ENCODE measurements at places on chromosomes 16 and 17.

DNA sequence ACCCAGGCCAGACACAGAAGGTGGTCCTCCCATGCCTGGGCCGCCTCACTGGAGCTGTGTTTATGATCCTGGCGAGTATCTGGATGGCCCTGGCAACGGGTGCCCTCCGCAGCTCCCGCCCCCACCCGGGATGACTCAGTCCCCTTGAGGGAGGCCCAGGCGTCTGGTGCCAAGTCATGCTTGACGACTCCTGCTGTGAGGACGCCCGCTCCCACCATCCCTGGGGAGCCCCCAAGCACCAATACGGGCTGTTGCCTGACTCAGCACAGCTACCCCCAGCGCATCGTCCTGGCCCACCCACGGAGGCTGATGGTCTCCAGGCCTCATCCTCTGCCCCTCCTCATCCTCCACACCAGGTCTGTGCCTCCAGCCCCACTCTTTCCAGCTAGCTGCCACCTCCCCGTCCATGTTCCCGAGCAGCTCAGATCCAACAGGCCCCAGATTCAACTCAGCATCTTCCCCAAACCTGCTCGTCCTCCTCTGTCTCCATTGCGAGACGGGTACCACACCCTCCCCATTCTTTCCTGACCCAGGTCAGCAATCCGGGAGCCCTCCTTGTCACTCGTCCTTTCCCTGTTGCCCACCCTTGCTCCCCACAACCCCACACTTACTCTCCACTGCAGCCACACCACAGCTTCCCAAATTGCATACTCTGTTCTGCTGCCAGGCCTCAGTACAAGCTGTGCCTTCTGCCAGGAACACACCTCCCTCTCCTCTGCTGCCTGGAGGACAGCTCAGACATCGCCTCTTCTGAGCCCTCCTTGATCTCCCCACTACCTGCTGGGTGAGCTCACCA lies 2.6 kb downstream of the CAMKK1 start:
- peak; percentile 94 for DNase-seq

- no peak for DNase-seq
Measured at GRCh38 chr17:64496348-64496785, 487 bp downstream of the POLG2 start.

GRCh38 chr17:28295677-28296578 lies 23.1 kb upstream of the TMEM97 start:
- no peak for DNase-seq

DNA sequence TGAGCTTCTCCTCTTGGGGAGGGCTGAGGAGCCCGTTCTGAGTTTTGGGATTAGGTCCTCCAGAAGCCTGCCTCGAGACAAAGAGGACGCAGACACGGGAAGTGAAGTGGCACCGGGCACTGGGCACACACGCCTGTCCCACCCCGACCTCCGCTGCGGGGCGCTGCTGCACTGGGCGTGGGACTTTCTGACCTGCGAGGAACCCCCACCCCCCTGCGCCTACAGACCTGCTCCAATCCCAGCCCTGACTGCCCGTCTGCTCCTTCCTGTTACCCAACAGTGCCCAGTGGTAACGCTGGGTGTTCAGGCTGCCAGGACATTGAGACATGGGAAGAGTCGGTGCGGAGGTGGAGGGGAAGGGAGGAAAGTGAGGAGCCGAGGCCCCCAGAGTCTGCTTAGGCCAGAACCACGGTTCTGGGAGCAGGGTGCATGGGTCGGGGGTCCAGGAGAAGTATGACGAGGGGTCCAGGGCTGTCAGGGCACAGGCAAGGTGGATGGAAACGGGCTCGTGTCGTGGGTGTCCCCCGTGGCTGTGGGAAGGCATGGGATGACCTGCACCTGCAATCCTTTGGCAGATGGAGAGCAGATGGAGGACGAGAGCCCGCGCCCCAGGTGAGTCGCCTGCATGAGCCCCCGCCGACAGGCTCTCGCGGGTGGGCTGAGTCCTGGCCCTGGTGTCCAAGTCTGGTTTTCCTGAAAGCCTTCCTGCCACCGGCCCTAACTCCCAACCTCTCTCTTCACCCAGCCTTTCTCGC lies 112.0 kb upstream of the CREBBP start:
- no peak for DNase-seq

- DNase-seq = no peak
Measured at GRCh38 chr16:77541165-77541564, 106.3 kb upstream of the ADAMTS18 start.

- DNase-seq = no peak
Measured at GRCh38 chr17:55368706-55369105, 52.9 kb downstream of the MMD start.

DNA sequence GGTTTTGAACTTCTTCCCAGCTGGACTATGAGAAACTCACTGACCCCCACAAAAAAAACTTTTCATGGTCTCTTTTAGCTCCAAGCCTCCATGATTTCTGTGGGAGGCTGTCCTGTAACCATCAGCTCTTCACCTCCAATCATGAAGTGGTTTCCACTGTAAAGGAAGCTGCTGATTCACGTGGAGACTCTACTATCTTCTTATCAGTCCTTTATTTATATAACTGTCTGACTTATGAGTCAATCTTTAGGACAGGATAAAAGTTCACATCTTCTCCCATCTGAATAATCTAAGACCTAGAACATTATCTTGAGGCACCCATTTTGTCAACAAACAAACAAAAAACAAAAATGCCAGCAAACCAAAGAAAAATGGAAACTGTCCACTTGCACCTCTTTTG lies 409.9 kb downstream of the SLC39A11 start:
- peak; percentile 78 for DNase-seq

GRCh38 chr16:29310852-29311314 lies 95.6 kb downstream of the NPIPB11 start:
- DNase-seq = no peak

DNA sequence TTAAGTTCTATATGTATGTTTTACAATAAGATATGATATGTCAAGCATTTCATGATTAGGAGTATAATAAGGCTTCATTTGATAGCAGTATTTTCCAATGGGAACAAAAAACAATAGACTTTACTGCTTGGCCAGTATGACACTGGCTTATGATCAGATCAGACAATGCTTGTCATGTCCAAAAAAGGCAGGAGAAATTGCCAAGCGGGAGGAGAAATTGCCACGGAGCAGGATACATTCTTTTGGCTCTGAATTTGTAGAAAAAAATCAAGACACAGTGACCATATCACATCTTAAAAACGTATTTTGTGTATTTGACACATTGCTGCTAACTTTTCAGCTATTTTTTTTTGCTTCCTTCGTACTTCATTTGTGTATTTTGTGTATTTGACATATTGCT lies 404.1 kb downstream of the CNTNAP4 start:
- DNase-seq = no peak

- DNase-seq = no peak
Measured at GRCh38 chr17:69320210-69320907, 6.6 kb downstream of the ABCA5 start.

DNA sequence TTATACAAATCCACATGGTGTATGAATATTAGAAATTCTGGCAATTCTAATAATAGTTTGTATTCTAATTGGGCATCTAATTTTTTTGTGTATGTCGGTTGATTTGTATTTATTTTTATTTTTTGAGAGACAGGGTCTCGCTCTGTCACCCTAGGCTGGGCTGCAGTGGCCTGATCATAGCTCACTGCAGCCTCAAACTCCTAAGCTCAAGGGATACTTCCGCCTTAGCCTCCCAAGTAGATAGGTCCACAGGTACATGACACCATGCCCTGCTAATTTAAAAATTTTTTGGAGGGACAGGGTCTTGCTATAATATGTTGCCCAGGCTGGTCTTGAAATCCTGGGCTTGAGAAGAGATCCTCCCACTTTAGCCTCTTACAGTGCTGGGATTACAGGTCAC lies 104.6 kb downstream of the TRIM37 start:
- DNase-seq = no peak

DNA sequence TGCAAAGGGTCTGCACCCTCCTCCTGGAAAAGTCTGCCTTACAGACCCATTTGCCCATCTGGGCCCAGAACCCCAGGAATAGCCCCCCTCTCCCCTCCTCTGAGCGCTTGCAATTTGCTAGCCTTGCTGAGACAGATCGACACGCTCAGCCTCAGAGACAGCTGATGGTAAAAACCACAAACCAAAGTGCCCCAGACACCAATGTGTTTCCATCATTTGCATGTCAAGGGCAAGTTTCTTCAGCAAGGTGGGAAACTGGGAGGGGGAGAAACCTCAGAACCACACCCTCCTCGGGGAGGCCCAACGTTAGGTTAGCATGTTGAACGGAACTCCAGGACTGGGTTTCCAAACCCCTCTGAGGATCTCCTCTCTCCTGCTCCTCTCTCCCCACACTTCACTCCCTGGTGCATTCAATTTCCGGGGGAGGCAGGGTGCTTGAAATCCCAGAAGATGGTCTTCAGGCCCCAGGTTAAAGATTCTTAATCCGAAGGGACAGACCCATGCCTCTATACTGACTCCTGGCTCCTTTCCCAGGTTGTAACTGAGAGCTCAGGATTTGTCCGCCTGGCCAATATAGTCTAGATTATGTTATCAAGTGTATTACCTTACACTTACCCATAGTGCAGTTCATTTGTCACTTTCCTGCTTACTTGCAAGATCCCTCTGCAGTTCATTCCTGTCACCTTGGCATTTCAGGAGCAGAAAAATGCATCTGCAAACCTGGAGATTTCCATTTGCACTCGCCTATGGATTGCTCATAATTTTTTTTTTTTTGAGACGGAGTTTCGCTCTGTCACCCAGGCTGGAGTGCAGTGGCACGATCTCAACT lies 1.3 kb upstream of the CUEDC1 start:
- DNase-seq = no peak

GRCh38 chr17:2385240-2386210 lies 15.3 kb downstream of the MNT start:
- no peak for DNase-seq

- DNase-seq = peak; percentile 80
Measured at GRCh38 chr17:64661976-64662773, at the start of gene SMURF2. Gene SMURF2 (minus strand): TSS chr17:64662307. CDS start chr17:64661880, 427 bp downstream.

DNA sequence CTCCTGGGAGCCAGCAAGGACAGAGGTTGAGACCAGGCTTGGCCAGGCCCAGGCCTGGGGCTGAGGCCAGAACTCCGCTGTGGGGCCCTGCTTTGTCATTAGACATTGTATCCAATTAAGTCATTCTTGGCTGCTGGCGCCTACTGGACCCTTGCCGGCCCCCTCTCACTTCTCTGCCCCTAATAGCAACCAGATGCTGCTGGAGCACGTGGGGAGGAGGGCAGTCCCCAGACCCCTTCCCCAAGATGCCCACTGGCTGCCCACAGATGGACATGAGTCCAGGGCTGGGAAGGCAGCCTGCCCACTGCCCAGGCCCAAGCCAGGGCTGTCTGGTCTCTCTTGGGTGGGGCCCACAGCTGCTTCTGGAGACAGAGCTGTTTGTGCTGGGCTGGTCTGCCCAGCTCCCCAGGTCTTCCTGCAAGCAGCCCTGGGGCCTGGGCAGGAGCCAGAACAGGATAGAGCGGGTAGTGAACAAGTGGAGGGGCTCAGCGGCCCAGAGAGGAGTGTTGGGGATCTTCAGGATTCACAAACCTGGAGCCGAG lies 7.8 kb downstream of the PLXDC1 start:
- no peak for DNase-seq

DNA sequence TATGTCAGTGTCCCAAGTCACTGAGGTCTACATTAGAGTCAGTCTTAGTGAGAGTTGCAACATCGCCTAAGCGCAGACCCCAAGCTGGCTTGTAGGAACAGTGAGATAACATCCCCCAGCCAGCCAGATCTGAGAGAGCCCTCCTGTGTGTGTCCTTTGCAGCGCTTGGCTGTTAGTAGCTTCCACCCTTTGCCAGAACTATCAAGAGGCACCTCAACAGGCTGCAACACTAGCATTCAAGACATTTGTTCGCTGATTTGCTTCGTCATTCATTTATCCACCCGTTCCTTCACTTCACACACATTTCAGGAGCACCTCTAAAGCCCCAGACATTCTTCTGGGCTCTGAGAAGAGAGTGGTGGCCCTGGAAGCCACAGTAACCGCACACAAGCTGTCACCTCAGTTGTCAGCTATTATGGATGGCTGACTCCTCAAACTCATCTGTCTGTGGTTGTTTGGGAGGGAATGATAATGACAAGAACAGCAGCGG lies 289.6 kb downstream of the WWOX start:
- DNase-seq = no peak

DNA sequence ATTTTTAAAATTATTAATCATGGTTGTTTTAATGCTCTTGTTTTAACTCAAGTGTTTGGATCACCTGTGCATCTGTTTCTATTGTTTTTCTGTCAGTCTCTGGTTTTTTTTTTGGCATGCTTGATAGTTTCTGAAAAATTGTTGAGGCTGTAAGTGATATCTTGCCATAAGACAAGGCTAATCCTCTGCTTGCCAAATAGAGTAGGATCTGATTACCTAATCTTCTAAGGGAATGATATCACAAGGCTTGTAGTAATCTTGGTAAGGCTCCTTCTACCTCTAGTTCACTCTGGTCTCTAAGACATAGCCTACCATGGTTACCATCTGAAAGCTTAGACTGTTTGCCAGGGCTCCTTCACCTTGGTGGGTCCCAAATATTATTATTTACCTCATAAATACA lies 81.0 kb downstream of the ATF7IP2 start:
- no peak for DNase-seq

- no peak for DNase-seq
Measured at GRCh38 chr16:19219836-19220235, 51.8 kb downstream of the SYT17 start.

DNA sequence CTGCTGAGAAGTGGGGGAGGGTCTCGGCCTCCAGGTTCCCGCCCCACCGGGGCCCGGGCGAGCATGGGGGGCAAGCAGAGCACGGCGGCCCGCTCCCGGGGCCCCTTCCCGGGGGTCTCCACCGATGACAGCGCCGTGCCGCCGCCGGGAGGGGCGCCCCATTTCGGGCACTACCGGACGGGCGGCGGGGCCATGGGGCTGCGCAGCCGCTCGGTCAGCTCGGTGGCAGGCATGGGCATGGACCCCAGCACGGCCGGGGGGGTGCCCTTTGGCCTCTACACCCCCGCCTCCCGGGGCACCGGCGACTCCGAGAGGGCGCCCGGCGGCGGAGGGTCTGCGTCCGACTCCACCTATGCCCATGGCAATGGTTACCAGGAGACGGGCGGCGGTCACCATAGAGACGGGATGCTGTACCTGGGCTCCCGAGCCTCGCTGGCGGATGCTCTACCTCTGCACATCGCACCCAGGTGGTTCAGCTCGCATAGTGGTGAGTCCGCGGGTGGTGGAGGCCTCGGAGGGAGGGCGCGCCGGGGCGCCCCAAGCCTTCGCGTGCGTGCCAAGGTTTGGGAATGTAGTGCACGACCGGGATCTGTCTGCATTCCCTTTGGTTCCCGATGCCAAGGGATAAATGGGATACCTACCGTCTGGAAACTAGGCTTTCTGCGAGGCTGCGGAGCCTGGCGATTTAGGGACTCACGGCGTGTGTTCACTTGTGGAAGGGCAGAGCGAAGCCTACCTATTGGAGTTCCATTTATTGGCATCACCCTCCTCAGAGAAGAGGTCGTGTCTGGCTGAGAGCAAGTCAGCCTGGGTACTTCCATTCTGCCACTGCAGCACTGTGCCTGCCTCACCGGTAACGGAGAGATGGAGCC lies 1.0 kb downstream of the ZNRF1 start:
- peak; percentile 62 for DNase-seq

GRCh38 chr17:72423718-72424117 lies 302.9 kb downstream of the SOX9 start:
- DNase-seq = no peak
